ENCODE measurements at places on chromosomes 5 and 9.
A peak's percentile ranks its signal among the peaks of the same experiment; 100 is the strongest.

DNA sequence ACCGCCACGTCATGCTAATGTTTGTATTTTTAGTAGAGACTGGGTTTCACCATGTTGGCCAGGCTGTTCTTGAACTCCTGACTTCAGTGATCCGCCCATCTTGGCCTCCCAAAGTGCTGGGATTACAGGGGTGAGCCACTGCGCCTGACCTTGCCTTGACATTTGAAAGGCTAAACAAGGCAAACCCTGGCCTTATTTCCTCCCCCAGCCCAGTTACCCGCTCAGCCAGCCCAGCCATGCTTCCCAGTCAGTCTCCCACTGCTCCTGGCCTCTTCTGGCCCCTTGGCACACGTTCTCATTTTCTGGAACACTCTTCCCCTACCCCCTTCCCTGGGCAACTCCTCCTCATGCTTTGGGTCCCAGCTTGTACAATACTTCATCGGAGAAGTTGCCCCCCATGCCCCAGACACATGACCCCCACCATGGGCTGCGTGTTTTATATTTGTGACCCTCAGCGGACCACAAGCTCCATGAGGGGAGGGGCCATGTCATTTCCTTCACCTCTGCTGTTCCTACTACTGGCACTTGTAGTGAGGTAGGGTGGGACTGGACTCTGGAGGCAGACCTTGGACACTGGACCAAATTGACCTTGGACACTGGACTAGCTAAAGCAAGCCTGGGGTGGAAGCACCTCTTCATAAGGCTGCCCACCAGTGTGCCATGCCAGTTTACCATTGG is 94.4 kb upstream of the IER5L start:
- H3K27me3 ChIP-seq = peaks cover 20% of the 10 kb centered on the region
- H3K4me3 ChIP-seq = no peak overlapping the region
- no peak for DNase-seq
- H3K27ac ChIP-seq = peak overlapping the region; percentile 32

- DNase-seq = no peak
- H3K36me3 ChIP-seq = peaks cover 61% of the 10 kb centered on the region
- H3K27ac ChIP-seq = peak overlapping the region; percentile 91
- peak overlapping the region; percentile 65 for H3K4me3 ChIP-seq
Observed at GRCh38 chr9:114619191-114619761, 8.2 kb downstream of the TMEM268 start.

- no peak overlapping the region for H3K4me3 ChIP-seq
- no peak overlapping the region for H3K27ac ChIP-seq
- peaks cover 58% of the 10 kb centered on the region for H3K36me3 ChIP-seq
- DNase-seq = no peak
Observed at GRCh38 chr9:128523199-128523925, 18.8 kb downstream of the GLE1 start.

- no peaks in the 10 kb centered on the region for H3K27me3 ChIP-seq
- no peaks in the 10 kb centered on the region for H3K36me3 ChIP-seq
- H3K4me3 ChIP-seq = no peak overlapping the region
- no peak for DNase-seq
- H3K4me1 ChIP-seq = no peaks in the 10 kb centered on the region
- H3K27ac ChIP-seq = no peak overlapping the region
Observed at GRCh38 chr5:173869316-173869715, 18.8 kb upstream of the CPEB4 start.

DNA sequence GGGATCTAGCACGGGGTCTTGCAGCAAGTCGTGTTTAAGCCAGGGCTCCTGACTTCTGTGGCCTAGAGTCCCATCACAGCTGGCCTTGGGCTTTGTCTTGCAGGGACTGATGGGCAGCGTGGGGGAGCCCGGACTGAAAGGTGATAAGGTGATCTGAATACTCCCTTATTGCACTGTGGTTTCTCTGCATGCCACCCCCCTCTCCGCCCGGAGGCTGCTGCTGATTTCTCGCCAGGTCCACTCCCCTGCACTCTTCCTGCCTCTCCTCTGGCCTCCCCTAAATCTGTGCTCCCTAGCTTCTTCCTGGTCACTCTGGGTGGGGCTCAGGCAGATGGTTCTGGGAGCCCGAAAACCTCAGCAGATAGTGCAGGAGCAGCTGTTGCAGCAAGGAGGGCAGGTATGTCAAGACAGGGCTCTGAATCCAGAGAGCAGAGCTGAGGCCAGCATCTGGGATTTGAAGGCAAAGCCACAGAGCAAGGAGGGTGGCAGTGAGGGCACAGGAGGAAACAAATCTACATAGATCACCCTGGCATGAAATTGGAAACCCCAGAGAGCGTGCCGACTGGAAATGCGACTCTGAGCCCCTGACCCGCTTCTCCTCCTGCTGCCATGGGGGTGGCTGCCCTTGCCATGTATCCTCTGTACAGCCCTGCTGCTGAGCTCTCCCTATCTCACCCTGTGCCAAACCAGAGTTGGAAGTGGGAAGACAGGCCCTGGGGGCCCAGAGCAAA is 76.5 kb downstream of the COL27A1 start:
- H3K4me1 ChIP-seq = no peaks in the 10 kb centered on the region
- H3K4me3 ChIP-seq = no peak overlapping the region
- no peaks in the 10 kb centered on the region for H3K36me3 ChIP-seq
- H3K27ac ChIP-seq = no peak overlapping the region

DNA sequence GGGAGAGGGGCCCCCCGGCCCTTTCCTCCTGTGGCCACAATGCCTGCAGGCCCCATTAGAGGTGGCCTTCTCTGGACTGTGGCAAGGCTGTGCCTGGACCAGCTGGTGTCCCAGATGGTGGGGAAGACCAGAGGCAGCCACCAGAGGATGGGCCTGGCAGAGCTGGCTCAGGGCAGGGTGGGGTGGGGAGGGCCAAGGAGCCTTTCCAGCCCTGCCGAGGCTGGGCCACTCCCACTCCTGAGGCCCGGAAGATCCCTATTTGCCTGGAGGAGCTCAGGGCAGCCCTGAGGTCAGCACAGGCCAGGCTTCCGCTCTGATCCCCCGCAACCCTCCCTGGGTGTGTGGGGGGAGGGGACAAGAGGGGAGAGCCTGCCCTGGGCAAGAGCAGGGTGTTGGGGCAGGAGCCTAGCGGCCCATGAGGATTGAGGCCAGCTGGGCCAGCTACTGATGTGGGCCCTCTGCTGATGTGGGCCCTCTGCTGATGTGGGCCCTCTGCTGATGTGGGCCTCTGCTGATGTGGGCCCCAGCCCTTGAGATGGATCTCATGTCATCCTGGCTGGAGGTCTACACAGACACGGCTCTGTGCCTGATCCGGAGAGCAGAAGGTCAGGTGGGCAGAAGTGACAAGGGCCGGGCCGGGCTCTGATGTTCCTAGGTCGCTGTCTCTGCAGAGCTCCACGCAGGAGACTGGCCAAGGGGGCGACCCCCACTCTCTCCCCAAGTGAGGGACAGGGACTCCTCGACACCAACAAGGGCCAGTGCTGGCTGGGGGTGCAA is 6.0 kb downstream of the MRPS2 start:
- no peak overlapping the region for H3K27ac ChIP-seq
- H3K36me3 ChIP-seq = peaks cover 14% of the 10 kb centered on the region
- H3K27me3 ChIP-seq = peaks cover 7% of the 10 kb centered on the region
- no peak for DNase-seq

- peaks cover 6% of the 10 kb centered on the region for H3K27me3 ChIP-seq
- no peaks in the 10 kb centered on the region for H3K36me3 ChIP-seq
- H3K27ac ChIP-seq = no peak overlapping the region
- H3K4me1 ChIP-seq = no peaks in the 10 kb centered on the region
Observed at GRCh38 chr9:105431424-105432246, 16.2 kb upstream of the FSD1L start.

DNA sequence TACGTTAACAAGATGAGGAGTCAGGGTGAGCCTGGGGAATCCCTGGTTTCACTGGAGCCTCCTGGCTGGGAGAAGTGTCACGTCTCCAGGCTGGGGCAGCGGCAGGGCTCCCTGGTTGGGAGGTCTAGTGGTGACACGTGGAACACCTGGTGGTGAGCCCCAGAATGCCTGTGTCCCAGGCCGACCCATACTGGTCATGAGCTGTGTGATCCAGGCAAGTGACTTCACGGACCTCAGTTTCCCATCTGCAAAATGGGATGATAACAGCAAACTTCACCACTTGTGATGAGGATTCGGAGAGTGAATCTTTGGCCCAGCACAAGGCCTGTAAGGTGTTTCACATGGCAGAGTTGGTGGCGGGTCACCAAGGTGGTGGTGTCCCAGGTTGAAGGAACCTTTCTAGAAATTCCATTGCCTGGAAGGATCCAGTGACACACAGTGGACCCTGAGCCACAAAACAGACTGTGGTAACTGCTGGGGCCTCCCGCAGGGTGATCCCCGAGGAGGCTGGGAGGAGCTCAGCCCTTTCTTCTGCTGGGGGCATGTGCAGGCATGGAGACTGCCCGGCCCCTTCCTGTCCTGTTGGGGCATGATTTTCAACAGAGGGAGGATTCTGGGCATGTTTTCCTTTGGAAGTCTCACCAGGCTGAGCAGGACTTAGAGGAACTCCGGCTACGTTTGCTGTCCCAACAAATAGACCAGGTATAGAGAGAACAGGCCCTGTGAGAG is 153.9 kb upstream of the IER5L start:
- peaks cover 38% of the 10 kb centered on the region for H3K4me1 ChIP-seq
- no peaks in the 10 kb centered on the region for H3K27me3 ChIP-seq
- no peak overlapping the region for H3K4me3 ChIP-seq
- no peak for DNase-seq
- H3K27ac ChIP-seq = no peak overlapping the region

GRCh38 chr5:97363577-97363976 is 180.5 kb upstream of the RIOK2 start:
- no peaks in the 10 kb centered on the region for H3K36me3 ChIP-seq
- DNase-seq = no peak
- H3K27ac ChIP-seq = no peak overlapping the region
- H3K4me1 ChIP-seq = no peaks in the 10 kb centered on the region
- no peaks in the 10 kb centered on the region for H3K27me3 ChIP-seq
- no peak overlapping the region for H3K4me3 ChIP-seq

DNA sequence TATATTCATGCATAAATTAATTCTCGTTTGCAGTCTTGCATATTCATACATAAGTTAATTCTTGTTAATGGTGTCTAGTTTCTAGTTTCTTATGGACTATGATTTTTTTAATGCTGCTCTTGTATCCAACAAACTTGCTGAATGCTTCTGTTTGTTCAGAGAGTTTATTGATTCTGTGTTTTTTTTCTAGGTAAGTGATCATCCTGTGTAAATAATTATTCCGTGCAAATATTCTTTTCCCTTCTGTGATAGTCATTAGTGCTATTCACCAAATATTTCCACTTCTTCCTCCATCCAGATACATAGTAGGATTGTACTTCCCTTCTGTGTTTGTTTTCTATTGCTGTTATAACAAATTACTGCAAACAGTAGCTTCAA is 35.8 kb upstream of the SHISAL2B start:
- H3K27me3 ChIP-seq = peaks cover 13% of the 10 kb centered on the region
- H3K27ac ChIP-seq = no peak overlapping the region
- no peak for DNase-seq
- no peaks in the 10 kb centered on the region for H3K36me3 ChIP-seq

Data from activated CD8-positive, alpha-beta T cell treated with anti-CD3 and anti-CD28 coated beads, Interleukin-2, amount 10 ng/mL, durations not matched to agents 7 days and 5 days (primary cell).